ENCODE measurements at places on chromosomes 12 and 14.

DNA sequence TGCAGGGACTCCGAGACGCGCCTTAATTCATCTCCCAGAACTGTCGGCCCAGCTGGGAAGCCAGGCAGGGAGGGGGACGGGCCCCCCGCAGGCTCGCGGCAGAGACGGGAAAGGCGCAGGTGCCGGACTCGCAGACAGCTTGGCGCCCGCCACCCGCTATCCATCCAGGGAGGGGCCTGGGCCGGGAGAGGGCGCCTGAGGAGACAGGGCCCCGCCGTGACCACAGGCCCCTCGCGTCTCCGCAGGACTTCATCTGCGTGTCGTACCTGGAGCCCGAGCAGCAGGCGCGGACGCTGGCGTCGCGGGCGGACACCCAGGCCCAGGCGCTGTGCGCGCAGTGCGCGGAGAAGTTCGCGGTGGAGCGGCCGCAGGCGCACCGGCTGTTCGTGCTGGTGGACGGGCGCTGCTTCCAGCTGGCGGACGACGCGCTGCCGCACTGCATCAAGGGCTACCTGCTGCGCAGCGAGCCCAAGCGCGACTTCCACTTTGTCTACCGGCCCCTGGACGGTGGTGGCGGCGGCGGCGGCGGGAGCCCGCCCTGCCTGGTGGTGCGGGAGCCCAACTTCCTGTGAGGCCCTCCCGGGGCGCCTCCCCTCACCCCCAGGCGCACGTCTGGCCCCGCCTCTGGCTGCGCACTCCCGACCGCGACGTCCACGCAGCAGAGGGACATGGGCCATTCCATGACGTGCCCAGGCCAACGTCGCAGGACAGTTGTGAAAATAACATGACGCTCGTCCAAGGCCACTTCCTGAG lies 60.6 kb downstream of the LGMN start:
- DNase-seq: no peak

- no peak for DNase-seq
Measured at GRCh38 chr14:98766818-98767217, 505.2 kb downstream of the BCL11B start.

DNA sequence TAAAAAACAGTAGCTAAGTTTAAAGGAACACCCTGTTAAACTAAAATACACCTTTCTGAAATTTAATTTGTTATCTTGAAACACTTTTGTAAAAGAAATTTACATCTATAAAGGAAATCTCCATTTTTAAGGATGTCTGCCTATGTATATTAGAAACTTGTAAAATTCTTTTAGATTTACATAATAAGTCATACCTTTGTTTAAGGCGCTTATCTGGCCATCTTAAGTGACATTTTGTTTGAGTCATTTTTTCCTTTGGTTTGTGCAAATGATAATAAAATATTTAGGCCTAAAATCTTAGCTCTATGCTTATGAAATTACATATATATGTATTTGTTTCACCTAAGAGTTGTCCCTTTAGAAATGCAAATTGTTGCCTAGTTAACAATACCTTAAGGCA lies 1193.4 kb downstream of the FSCB start:
- no peak for DNase-seq

- DNase-seq: no peak
Measured at GRCh38 chr12:104590022-104590421, 133.3 kb downstream of the CHST11 start.

- DNase-seq: no peak
Measured at GRCh38 chr14:103225476-103225875, 102.2 kb downstream of the TNFAIP2 start.

DNA sequence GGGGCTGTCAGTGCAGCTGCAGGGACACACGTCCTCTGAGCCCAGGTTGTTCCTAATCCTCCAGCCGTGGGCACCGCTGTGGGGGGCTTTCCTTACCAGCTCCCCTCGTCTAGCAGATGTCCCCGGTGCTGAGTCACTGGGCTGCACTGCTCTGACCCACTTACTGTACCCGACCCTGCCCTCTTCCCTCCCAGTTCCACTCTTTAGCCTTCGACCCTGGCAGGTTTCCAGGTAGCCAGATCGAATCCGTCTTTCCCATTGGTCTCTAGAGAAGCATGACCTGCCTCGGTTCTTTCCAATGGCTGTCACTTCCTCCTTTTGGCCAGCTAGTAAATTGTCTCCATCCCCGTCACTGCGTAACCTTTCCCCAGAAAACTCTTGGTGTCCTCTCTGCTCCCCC lies 48.4 kb downstream of the ELK3 start:
- DNase-seq: no peak

DNA sequence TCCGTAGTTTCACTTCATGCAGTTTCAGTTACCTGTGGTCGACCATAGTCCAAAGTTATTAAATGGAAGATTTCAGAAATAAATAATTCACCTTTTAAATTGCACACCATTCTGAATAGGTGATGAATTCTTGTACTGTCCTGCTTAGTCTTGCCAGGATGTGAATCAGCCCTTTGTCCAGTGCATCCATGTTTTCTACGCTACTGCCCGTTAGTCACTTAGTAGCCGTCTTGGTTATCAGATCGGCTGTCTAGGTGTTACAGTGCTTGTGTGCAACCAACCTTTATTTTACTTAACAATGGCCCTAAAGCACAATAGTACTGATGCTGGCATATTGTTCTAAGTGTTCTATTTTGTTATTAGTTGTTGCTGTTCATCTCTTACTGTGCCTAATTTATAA lies 146.7 kb downstream of the ACSS3 start:
- no peak for DNase-seq

GRCh38 chr14:60311417-60311816 lies 62.4 kb downstream of the PPM1A start:
- no peak for DNase-seq

DNA sequence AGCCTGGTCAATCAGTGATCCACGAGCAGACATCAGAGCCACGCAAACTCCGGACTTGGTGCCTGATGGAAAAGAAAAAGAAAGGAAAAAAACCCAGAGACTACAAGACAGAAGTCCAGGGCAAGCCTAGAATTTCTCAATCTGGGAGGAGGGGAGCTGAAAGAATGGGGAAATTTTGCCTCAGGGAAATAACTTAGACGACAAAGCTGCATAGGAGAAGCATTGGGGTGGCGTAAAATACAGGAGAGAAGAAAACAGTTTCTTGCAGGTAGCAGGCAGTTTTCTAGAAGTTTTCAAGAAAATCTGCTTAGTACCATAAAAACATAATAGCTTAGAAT lies 2.6 kb upstream of the SLC11A2 start:
- no peak for DNase-seq

Data from T follicular helper cell (primary cell).